ENCODE measurements at places on chromosomes 7 and 10. TPM values are rescaled to one million over a fixed set of nuclear protein-coding genes. Genes with fewer than 3 reads are reported as not detected.

Gene TAS2R5
- total RNA-seq: 1.9 TPM

Gene NXPH1
- total RNA-seq: not detected

DNA sequence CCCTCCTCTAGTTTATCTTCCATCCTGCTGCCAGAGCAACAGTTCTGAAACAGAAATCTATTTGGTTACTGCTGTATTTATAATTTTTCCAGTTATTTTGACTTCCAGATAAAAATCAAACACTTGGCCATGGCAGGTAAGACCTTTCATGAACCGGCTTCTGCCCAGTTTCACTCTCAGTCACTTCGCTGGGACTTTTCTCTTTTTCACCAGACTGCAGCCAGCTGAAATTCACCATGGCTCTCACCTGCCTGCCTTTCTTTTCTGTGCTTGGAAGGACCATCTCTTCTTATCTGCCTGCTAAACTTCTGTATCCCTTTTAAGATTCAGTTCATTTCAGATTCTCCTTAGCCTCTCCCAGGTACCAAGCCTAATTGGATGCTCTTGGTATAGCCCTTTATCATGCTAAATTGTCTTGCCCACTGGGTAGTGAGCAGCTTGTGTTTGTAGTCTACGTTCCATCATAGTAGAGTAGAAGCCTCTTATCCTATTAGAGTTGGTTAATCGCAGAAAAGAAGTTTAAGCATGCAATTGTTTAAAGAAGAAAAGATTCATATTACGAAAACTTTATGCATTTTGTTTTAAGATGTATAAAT lies 71.7 kb downstream of the TAF3 start:
- DNase-seq: no peak

- no peak for DNase-seq
Measured at GRCh38 chr7:70239918-70240317, 641.6 kb downstream of the AUTS2 start.

- no peak for DNase-seq
Measured at GRCh38 chr7:133491201-133491691, 238.4 kb downstream of the EXOC4 start.

GRCh38 chr7:114851406-114852061 lies 70.4 kb upstream of the MDFIC start:
- no peak for DNase-seq

DNA sequence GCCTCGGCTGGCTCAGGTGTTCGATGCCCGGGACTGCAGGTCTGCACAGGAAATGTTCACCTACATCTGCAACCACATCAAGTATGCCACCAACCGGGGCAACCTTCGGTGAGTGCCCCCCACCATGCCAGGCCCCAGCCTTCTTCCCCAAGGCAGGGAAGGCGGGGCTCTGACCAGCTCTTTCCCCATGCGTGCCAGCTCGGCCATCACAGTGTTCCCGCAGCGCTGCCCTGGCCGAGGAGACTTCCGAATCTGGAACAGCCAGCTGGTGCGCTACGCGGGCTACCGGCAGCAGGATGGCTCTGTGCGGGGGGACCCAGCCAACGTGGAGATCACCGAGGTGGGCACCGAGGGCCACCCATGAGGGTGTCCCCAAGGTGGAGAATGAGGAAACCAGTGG lies 7.5 kb downstream of the NOS3 start:
- no peak for DNase-seq

GRCh38 chr7:26135076-26135475 lies 16.9 kb upstream of the NFE2L3 start:
- DNase-seq: no peak

DNA sequence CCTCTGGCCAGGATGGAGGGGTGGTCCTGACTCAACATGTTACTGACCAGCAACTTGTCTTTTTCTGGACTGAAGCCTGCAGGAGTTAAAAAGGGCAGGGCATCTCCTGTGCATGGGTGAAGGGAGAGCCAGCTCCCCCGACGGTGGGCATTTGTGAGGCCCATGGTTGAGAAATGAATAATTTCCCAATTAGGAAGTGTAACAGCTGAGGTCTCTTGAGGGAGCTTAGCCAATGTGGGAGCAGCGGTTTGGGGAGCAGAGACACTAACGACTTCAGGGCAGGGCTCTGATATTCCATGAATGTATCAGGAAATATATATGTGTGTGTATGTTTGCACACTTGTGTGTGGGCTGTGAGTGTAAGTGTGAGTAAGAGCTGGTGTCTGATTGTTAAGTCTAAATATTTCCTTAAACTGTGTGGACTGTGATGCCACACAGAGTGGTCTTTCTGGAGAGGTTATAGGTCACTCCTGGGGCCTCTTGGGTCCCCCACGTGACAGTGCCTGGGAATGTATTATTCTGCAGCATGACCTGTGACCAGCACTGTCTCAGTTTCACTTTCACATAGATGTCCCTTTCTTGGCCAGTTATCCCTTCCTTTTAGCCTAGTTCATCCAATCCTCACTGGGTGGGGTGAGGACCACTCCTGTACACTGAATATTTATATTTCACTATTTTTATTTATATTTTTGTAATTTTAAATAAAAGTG lies 6.0 kb downstream of the PLAU start:
- DNase-seq: no peak

DNA sequence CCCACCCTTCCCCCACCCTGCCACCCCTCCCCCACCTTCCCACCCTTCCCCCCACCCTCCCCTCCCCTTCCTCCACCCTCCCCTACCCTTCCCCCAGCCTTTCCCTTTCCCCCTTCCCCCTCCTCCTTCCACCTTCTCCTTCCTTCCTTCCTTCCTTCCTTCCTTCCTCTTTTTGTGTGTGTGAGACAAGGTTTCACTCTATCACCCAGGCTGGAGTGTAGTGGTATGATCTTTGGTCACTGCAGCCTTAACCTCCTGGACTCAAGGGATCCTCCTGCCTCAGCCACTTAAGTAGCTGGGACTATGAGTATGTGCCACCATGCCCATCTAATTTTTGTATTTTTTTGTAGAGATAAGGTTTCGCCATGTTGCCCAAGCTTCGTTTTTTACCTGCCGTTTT lies 35.2 kb downstream of the CYP17A1 start:
- no peak for DNase-seq

Gene MICU1
- 39.9 TPM for total RNA-seq

DNA sequence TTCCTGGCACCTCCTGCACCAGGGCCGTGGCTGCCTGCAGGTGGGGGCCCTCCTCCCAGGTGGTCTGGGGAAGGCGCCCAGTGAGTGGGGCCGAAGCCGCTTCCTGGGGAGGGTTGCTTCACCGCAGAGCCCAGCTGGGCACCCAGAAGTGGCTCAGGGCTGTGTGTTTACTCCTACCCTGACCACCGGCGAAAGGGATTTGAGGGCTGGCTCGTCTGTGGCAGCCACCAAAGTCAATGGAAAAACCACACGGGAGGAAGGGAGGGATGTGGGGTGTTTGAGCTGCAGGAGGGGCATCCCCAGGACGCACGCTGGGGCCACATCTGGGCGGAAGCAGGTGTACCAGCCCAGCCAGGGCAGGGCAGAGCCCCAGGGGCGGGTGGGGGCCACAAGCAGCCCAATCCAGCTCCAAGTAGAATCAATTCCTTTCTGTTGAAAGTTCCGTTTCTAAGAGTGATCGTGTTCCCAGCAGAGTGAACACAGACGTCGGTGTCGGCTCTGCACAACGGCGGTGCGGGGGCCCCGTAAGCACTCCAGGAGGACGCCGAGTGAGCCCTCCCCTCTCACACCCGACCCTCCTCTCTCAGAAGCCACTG lies 69.9 kb downstream of the FOXL3 start:
- no peak for DNase-seq

Gene ANKMY2
- total RNA-seq: 20.5 TPM

- no peak for DNase-seq
Measured at GRCh38 chr7:112144284-112145059, 61.7 kb downstream of the DOCK4 start.

GRCh38 chr10:124225467-124226270 lies 132.3 kb upstream of the CHST15 start:
- no peak for DNase-seq

DNA sequence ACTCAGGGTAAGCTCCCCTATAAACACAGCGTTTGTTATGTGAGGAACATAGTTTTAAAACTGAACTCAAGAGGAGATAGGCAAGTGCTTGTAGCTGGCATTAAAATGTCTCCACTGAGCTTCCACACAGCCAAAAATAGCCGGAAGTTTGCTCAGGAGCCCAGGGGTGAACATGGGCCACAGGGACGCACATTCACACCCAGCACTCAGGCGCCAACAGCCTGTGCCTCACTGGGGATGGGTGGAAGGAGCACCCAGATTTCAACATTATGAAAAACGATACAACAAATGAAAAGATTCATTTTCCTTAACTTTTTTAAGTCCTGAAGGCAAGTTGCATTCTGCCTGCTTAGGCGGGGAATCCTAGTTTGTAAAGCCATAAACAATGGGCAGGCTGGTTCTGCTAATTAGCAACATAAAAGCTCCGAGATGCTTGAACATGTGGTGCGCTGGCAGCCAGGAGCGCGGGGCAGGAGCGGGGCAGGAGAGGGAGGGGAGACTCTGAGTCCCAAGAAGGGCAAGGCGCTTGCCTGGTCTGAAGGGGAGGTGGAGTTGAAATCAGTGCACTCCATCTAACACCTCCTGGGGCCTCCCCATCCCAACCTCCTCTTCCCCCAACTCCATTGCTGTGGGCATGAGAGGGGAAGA lies 235.9 kb downstream of the COBL start:
- DNase-seq: no peak

DNA sequence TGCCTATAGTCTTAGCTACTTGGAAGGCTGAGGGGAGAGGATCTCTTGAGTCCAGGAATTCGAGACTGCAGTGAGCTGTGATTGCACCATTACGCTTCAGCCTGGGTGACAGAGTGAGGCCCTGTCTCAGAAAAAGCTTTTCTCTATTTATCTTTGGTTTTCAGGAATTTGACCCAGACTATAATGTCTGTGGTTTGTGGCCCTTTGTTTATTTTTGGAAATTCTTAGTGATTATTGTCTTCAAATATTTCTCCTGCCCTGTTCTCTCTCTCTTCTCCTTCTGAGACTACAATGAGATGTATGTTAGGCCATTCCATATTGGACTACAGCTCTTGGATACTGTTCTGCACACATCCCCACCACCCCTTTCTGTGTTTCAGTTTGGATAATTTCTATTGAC lies 4.7 kb downstream of the MUC12 start:
- no peak for DNase-seq

Gene PLEKHS1
- not detected for total RNA-seq

Gene RADIL
- total RNA-seq: 2.4 TPM

DNA sequence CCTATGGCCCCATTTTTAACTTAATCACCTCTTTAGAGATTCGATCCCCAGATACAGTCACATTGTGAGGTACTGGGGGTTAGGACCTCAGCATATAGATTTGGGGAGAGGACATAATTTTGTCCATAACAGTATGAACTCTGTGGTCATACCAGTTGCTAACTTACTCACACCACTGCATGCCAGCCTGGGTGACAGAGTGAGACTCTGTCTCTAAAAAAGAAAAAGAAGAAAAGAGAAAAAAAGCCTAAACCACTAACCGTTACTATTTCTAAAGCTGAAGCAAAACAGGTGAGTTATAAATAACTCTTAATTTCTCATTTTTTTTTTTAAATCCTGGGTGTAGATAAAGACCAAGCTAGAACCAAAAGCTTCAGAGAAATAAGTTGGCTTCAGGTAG lies 155.1 kb upstream of the AUTS2 start:
- DNase-seq: no peak

Gene PKD1L1
- total RNA-seq: 4.8 TPM

- DNase-seq: peak; percentile 13
Measured at GRCh38 chr10:99658622-99659030, 683 bp upstream of the ENTPD7 start.

GRCh38 chr10:571688-572451 lies 117.6 kb downstream of the DIP2C start:
- no peak for DNase-seq
